ENCODE measurements at places on chromosomes 2 and 18.

DNA sequence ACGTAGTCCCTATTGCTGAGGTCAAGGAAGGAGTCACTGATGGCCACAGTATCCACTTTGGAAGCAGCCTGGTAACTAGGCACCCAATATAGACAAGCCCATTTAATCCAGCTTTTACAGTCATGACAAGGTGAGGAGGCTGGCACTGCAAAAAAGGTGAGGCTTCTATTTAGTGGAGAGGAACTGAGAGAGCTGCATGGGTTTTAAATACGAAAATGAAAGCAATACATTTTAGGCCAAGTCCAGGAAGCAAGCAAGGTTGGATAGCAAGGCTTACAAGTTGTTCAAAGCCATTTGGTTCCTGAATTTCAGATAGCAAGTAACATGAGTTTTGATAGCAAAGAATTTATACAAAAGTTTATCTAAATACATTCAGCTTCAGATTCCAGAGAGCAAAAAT, 80.4 kb downstream of the SGPP2 start:
- no peak for DNase-seq

- DNase-seq = no peak
Measured at GRCh38 chr18:3869848-3870247, 419.9 kb downstream of the TGIF1 start.

DNA sequence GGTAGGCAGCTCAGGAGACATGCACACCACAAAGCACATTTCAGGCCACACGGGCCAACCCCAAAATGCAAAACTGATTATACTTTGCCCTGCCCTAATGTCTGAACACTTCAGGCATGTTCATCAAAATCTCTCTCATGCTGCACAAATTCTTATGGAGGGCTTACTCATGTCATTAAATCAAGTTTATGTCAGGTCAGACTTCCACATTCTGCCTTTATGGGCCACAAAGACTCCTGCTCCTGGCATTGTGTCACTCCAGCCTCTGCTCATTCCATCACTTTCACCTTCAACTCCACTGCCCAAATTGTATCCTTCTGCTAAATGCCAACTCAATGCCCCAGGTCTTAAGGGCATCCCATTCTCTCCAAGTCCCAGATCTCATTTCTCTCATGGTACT, 9.2 kb downstream of the UXS1 start:
- DNase-seq = no peak

DNA sequence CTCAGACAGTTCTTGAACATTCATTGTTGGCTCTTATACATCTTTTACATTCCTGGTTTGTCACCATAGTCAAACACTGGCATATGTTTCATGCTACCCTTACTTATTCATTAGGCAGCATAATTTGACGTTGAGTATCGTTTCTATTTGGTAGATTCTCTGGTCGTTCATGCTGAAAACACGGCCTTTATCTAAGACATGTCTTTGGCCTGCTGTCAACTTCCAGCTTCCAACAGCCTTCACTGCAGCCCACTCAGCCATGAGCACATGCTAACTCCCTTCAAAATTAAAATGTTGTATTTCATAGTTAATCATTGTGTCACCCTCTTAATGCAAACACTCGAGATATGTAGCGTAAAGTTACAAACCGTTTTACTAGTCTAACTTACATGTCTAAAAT, 493.0 kb upstream of the NRP2 start:
- no peak for DNase-seq

- DNase-seq = no peak
Measured at GRCh38 chr18:34242739-34243138, 18.0 kb upstream of the NOL4 start.

DNA sequence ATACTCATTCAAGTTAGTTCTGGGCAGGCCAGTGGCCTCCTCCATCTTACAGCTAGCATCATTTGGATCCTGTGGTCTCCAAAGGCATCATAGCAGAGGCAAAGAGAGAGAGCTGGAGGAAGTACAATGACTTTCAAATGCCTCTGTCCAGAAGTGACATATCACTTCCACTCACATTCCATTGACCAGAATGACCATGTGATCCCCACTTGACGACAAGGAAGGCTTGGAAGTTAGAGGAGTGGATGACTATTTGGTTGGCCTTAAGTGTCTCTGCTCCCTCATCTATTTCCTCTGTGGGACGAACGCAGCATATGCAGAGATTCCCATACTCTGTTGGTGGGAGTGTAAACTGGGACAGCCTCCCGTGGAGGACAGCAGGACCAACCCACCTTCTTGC, 27.8 kb upstream of the MLPH start:
- DNase-seq = no peak

GRCh38 chr2:18455236-18455862, 105.1 kb downstream of the RDH14 start:
- no peak for DNase-seq

- no peak for DNase-seq
Measured at GRCh38 chr2:241232736-241233575, 44.5 kb downstream of the ANO7 start.

DNA sequence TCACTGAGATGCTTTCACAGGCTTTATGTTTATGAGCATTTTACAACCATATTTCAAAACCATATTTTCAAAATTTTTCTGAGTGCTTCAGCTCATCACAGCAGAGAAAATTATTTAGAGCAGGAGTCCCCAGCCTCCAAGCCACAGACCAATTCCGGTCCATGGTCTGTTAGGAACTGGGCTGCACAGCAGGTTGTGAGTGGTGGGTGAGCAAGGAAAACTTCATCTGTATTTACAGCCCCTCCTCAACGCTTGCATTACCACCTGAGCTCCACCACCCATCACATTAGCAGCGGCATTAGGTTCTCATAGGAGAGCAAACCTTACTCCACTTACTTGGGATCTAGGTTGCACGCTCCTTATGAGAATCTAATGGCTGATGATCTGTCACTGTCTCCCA, 165.6 kb downstream of the SEPTIN10 start:
- DNase-seq = no peak

- DNase-seq = no peak
Measured at GRCh38 chr2:118974103-118974993, 32.4 kb downstream of the MARCO start.

Data from activated gamma-delta T cell (primary cell).